ENCODE measurements at places on chromosomes 4 and X.

GRCh38 chr4:1010395-1011021, 918 bp upstream of the FGFRL1 start:
- peak; percentile 17 for DNase-seq

- no peak for DNase-seq
Measured at GRCh38 chr4:167897116-167897515, 195.2 kb upstream of the ANXA10 start.

- no peak for DNase-seq
Measured at GRCh38 chr4:118718511-118719170, 33.4 kb downstream of the METTL14 start.

DNA sequence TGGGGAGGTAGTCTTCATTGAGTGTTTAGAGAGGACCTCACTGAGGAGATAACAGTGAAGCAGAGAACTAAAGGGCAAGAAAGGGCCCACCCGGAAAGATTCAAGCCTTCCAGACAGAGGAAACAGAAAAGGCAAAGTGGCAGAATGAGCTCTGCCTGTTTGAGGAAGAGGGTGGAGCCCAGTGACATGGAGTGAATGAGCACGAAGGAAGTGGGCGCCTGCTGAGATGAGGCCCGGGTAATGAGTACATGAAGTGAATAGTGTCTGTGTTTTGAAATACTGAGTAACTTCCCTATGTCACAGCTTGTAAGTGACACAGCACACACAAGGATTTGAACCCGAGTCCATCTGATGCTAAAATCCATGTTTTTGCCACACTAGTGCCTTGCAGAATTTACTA, 32.5 kb upstream of the TLR2 start:
- DNase-seq, result no peak

- DNase-seq, result no peak
Measured at GRCh38 chr4:166662266-166662843, 571.9 kb downstream of the SPOCK3 start.

- DNase-seq, result no peak
Measured at GRCh38 chr4:179751669-179752068, 2309.4 kb upstream of the AGA start.

DNA sequence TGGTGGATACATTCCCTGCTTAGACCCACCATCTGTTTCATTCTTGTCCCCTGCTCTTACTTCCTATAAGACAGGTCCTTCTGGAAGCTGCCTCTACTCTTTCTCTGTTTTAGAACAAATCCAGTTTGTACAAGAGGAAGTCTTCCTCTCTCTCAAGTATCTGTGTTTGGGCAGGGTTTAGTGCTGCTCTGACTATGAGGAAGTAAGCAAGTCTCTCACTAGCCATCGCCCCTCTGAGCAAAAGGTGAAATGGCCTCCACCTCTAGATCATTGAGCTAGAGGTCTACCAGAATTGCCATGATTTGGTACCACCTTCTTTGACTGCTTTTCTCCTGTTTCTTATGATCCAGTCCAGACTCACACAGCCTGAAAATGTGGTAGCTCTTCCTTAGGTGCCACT, 8.4 kb downstream of the BTK start:
- DNase-seq, result no peak

- DNase-seq, result no peak
Measured at GRCh38 chrX:154751203-154751668, 359 bp upstream of the GAB3 start.

- no peak for DNase-seq
Measured at GRCh38 chr4:168612450-168613135, 115.7 kb downstream of the PALLD start.

- no peak for DNase-seq
Measured at GRCh38 chrX:128931071-128931470, 592.2 kb downstream of the SMARCA1 start.

DNA sequence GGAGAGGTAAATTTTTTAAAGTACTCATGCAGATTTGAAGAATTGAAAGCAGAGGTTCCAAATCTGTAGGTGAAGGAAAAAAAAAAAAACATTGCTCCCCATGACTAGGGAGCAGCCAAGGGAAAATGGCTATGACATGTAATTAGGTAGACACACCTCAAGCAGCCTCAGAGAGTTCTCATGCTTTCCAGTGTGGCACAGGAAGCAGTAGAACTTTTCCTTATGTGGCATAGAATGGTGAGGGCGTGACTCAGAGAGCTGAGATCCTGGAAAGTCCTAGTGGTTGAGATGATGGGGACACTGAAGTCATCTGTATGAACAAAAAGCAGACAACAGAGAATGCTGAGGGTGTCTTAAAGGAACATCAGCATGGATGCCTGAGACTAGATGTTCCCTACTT, 148.6 kb upstream of the NWD2 start:
- no peak for DNase-seq

- DNase-seq, result no peak
Measured at GRCh38 chr4:183348706-183349659, 26.8 kb upstream of the CLDN24 start.

- no peak for DNase-seq
Measured at GRCh38 chr4:76610751-76611547, 175.9 kb downstream of the SHROOM3 start.

Data from D721Med (cell line).